Cardiac septum (tissue), 1 donor: ENCODE measurements at places on chromosomes 5 and 9. TPM values are rescaled to one million over a fixed set of nuclear protein-coding genes. Genes with fewer than 3 reads are reported as not detected.

Gene PCDHA9
- total RNA-seq, result 0.03 TPM

Gene ZNF883
- total RNA-seq, result 2.4 TPM

GRCh38 chr9:69265891-69266290 lies 59.1 kb upstream of the ENTREP1 start:
- no peak for DNase-seq

- DNase-seq, result no peak
Measured at GRCh38 chr5:52727020-52727419, 60.7 kb upstream of the ITGA1 start.
